CD4-positive, alpha-beta T cell treated with Interleukin-6 for 4 hours (primary cell): ENCODE measurements at places on chromosomes 16 and 17.

- peak; percentile 17 for DNase-seq
These were observed 5.5 kb downstream of the SPNS2 start for GRCh38 chr17:4504188-4504587.

DNA sequence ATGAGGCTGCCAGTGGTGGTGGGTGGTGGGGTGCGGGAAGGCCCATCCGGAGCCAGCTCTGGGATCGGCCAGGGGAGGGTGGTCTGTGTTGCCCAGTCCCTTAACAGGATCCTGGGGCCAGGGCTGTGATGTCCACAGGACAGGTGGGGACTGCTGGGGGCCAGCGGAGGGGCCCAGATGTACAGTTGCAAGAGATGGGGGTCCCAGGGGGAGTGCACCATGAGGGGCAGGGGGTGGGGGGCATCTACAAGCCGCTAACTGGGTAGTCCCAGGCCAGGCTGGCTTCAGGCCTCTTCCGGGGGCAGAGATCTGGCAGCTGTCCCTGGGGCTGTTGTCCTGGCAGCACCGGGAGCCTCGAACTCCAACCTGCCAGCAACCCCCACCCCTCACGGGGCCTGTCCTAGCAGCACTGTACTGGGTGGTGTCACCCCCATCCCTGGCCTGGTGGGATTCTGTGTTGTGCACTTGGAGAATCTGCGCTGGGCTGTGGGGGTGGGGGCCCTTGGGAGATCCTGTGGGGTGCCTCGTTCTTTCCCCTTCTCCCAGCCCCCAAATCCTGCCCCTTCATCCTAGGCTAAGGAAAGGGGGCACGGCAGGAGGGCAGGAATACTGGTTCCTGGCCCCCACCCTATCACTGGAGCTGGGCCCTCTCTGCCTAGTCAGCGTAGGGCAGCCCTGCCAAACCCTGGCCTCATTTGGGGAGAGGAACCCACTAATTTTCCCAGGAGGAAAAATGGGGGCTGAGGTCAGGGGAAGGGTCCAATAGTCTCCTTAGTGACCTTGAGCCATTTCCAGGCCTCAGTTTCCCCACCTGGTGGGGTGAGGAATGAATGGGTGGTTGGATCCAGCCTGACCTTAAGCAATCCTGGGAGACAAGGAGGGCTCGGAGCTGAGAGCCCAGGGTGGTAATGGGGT is 1.4 kb downstream of the MTSS2 start:
- DNase-seq: no peak

DNA sequence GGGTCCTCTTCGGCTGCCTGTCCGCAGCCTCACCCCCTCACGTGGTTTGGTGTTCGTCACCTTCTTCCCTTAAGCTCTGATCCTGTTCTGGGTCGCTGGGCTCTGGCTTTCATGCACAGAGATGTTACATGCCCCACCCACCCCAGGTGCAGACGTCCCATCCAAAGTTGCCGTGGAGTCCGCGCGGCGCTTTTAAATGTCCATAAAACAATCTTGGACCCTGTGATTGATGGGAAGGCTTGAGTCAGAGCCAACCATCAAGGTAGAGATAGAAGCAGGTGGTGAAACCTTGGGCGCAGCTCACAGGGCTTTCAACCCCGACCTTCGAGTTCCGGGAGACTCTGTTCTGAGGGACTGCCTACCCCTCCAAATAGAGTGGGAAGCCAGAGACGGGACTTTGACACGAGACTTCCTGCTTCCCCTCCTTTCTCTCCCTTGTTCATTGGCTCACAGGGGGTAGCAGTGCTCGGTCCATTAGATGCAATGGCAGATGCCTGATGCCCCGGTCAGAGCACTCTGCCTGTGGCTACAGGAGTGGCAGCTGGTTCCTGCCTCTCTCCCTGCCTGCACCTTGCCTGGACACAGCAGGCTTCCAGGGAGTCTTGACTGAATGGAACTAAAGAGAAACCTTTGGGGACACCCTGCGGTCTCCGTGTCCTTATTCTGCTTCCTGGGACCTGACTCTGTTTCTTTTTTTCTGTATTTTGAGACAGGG is 4.0 kb downstream of the ENGASE start:
- DNase-seq: no peak

- DNase-seq: no peak
These were observed 5.8 kb downstream of the SOCS1 start for GRCh38 chr16:11250091-11250785.
